A172 (cell line): ENCODE measurements at places on chromosomes 12 and 14.

GRCh38 chr12:49975318-49975761 lies 2.6 kb downstream of the AQP6 start:
- DNase-seq = no peak

GRCh38 chr14:56150645-56151345 lies 32.6 kb downstream of the PELI2 start:
- DNase-seq = no peak

- DNase-seq = peak; percentile 39
Measured at GRCh38 chr12:109947521-109947920, 47.4 kb downstream of the TCHP start.

- peak; percentile 16 for DNase-seq
Measured at GRCh38 chr14:93160353-93160801, 24.3 kb downstream of the MOAP1 start.

DNA sequence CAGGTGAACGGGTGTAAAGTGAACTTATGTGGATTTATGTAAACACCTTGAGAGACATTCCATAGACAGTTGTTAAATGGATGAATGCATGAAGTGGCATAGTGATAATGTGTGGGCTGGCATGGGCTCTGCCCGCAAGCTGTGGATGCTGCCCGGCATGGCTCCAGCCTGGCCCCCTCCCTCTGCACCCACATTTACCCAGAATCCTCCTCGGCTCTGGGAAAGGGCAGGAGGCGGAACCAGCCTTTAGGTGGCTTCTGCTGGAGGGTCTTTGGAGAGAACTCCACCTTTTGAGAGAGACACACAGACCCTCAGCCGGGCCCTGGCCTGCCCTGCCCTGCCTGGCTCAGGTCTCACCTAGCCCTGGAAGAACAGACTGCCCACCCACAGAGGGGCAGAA lies 18.7 kb downstream of the RASAL1 start:
- DNase-seq = no peak

DNA sequence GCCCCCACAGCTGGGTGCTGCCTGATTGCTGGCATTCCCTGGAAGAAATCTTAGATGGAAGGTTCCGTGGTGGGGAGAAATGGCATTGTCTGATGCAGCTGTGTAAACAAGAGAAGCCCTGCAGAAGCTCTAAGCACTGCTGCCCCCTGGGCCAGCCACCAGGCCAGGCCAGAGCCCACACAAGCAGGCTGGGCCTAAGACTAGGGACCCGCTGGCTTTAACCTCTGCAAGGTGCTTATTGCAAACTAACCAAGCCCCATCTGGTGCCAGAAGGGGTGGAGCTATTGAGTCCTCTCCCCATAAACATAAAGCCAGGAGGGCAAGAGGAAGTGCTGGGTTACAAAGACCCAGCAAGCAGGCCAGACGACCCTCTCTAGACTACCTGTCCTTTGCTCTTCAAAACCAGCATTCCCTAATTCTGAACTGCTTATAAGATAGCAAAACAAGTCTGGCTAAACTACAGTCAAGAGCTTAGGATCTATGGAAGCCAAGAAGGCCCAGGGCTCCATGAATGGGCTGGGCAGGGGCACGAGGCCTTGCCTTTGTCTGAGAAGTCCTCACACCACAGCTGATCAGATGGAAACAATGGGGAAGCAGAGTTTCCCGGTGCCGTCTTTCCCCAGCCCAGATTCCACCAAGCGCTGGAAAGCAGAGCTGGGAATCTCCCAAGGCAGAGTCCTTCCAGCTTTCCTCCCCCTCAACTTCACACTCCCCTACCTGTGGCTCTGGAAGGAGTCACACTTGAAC lies 28.8 kb downstream of the P2RX4 start:
- no peak for DNase-seq

GRCh38 chr14:52458721-52459085 lies 93.6 kb downstream of the TXNDC16 start:
- no peak for DNase-seq

GRCh38 chr12:153080-153746 lies 60.7 kb downstream of the SLC6A12 start:
- DNase-seq = peak; percentile 14

GRCh38 chr12:57474862-57475261 lies 4.8 kb downstream of the ARHGAP9 start:
- no peak for DNase-seq

DNA sequence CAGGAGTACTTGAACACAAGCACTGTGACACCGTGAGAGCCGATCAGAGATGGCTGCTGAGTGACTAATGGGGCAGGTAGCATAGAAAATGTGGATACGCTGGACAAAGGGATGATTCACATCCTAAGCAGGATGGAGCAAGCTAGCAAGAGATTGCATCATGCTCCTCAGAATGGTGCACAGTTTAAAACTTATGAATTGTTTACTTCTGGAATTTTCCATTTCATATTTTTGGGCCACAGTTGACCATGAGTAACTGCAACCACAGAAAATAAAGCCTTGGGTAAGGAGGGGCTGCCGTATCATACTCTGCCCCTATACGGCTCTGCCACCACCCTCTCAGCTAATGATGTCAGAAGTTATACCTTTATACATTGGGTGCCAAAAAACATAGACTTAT lies 23.3 kb upstream of the MARK3 start:
- peak; percentile 68 for DNase-seq
